ENCODE measurements at places on chromosomes 11 and 22.

DNA sequence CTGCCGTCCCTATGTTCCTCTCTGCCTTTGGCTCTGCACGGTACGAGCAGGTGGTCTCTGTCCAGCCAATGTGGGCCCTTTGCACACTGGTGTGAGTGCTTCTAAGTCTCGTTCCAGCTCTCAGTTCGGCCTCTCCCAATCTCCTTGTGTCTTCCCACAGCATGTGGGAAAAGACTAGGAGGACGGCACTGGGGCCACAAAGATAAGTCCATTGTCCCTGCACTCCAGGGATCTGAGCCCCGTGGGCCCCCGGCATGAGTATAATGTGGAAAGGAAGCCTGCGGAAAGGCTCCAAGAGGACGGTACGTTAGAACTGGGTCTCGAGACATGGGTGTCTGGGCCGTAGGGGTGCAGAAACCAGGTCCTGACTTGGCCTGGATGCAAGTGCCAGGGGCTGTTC lies 16.4 kb downstream of the MYEOV start:
- no peak overlapping the region for H3K4me3 ChIP-seq
- H3K27me3 ChIP-seq, result no peaks in the 10 kb centered on the region
- no peaks in the 10 kb centered on the region for H3K36me3 ChIP-seq

- no peaks in the 10 kb centered on the region for H3K36me3 ChIP-seq
- DNase-seq, result no peak
- no peak overlapping the region for H3K27ac ChIP-seq
- H3K4me3 ChIP-seq, result no peak overlapping the region
- peaks cover 5% of the 10 kb centered on the region for H3K4me1 ChIP-seq
- peaks cover under 1% of the 10 kb centered on the region for H3K27me3 ChIP-seq
Measured at GRCh38 chr11:124832571-124832970, 32.4 kb upstream of the MSANTD2 start.

- DNase-seq, result peak; percentile 5
- no peaks in the 10 kb centered on the region for H3K27me3 ChIP-seq
- H3K27ac ChIP-seq, result no peak overlapping the region
- H3K4me1 ChIP-seq, result no peaks in the 10 kb centered on the region
- no peak overlapping the region for H3K4me3 ChIP-seq
Measured at GRCh38 chr11:112455791-112456190, 195.1 kb upstream of the PLET1 start.

DNA sequence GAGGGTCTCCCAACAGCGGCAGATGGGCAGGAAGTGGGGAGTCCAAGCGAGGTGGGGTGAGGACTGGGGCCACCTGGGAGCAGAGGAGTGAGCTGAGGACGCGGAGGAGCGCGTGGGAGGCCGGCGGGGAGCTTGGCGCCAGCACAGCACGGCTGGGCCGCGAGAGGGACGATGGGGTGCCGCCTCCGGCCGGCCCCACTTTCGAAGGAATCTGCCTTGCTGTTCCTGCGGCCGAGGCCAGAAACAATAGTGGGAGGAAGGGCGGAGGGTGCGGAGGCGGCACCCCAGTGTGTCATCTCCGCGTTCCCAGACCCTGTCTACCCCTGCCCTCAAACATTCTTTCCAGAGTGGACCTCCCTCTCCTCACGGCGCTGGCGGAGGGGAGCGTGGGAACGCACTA lies 5.5 kb downstream of the INS start:
- H3K4me1 ChIP-seq, result peaks cover 49% of the 10 kb centered on the region
- H3K36me3 ChIP-seq, result no peaks in the 10 kb centered on the region
- H3K27ac ChIP-seq, result no peak overlapping the region
- H3K27me3 ChIP-seq, result no peaks in the 10 kb centered on the region

DNA sequence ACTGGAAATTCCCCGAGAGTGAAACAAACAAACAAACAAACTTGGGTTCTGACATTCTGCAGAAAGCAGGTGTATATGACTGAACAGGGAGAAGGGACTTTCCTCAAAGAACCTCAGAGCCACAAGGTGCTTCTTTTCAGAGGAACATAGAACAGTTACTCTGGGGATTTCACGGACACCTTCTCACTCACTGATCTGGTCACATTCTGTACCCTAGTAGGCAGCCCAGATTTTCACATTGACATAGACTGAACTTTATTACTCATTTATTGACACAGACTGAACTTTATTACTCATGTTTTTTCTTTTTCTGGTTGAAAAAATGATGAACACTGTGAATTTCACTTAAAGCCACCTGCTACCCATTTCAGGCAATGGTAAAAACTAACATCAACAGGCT lies 263.0 kb downstream of the OPCML start:
- H3K27me3 ChIP-seq, result no peaks in the 10 kb centered on the region
- H3K36me3 ChIP-seq, result no peaks in the 10 kb centered on the region
- H3K4me1 ChIP-seq, result no peaks in the 10 kb centered on the region
- no peak overlapping the region for H3K4me3 ChIP-seq
- no peak for DNase-seq
- H3K27ac ChIP-seq, result no peak overlapping the region

- no peaks in the 10 kb centered on the region for H3K4me1 ChIP-seq
- H3K27me3 ChIP-seq, result peaks cover 2% of the 10 kb centered on the region
- DNase-seq, result no peak
- no peak overlapping the region for H3K4me3 ChIP-seq
- H3K36me3 ChIP-seq, result no peaks in the 10 kb centered on the region
Measured at GRCh38 chr22:16912281-16912680, 87.1 kb upstream of the XKR3 start.

GRCh38 chr22:37979782-37980181 lies 4.6 kb downstream of the SOX10 start:
- H3K4me1 ChIP-seq, result peaks cover 2% of the 10 kb centered on the region
- H3K27ac ChIP-seq, result no peak overlapping the region
- peaks cover 27% of the 10 kb centered on the region for H3K27me3 ChIP-seq

- no peak overlapping the region for H3K27ac ChIP-seq
- DNase-seq, result peak; percentile 66
- H3K4me3 ChIP-seq, result no peak overlapping the region
Measured at GRCh38 chr11:13189561-13190426, 87.8 kb upstream of the BMAL1 start.

- no peak overlapping the region for H3K4me3 ChIP-seq
- no peak overlapping the region for H3K27ac ChIP-seq
- no peaks in the 10 kb centered on the region for H3K27me3 ChIP-seq
- peaks cover 2% of the 10 kb centered on the region for H3K4me1 ChIP-seq
- H3K36me3 ChIP-seq, result peaks cover 13% of the 10 kb centered on the region
Measured at GRCh38 chr22:46629291-46629690, 9.1 kb downstream of the GRAMD4 start.

DNA sequence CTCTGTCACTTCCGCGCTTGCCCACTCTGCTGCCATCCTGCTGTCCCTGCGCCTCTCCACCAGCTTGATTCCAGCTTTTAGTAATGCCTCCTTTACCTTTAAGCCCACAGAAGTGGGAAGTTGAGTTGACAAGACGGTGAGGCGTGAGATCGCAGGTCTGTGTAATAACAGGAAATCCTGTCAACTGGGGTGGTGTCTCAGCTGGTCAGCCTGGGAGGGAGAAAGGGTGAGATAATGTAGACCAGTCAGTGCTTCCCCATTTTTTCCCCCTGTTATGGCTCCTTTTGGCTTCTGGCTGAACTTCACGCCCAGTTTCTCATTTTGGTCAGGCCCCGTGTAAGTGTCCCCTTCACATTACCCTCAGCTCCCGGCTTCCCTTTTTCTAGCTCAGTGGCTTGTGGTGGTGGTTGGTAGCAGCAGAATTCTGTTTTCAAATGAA lies 98.9 kb downstream of the TRAF6 start:
- H3K4me3 ChIP-seq, result no peak overlapping the region
- H3K27ac ChIP-seq, result no peak overlapping the region
- peak; percentile 51 for DNase-seq

- no peaks in the 10 kb centered on the region for H3K27me3 ChIP-seq
- H3K27ac ChIP-seq, result peak overlapping the region; percentile 94
- H3K4me3 ChIP-seq, result peak overlapping the region; percentile 80
- H3K36me3 ChIP-seq, result no peaks in the 10 kb centered on the region
- peak; percentile 82 for DNase-seq
Measured at GRCh38 chr11:32894149-32894827, 1.7 kb downstream of the QSER1 start.

GRCh38 chr11:19259487-19260345 lies 19.0 kb upstream of the E2F8 start:
- no peaks in the 10 kb centered on the region for H3K4me1 ChIP-seq
- no peak overlapping the region for H3K27ac ChIP-seq
- no peak overlapping the region for H3K4me3 ChIP-seq

- H3K4me1 ChIP-seq, result peaks cover 58% of the 10 kb centered on the region
- H3K27ac ChIP-seq, result peak overlapping the region; percentile 45
- no peaks in the 10 kb centered on the region for H3K27me3 ChIP-seq
- H3K36me3 ChIP-seq, result peaks cover 7% of the 10 kb centered on the region
- DNase-seq, result no peak
- no peak overlapping the region for H3K4me3 ChIP-seq
Measured at GRCh38 chr11:8773916-8774539, 91.4 kb downstream of the RPL27A start.

GRCh38 chr11:128407962-128408361 lies 179.4 kb downstream of the ETS1 start:
- no peaks in the 10 kb centered on the region for H3K27me3 ChIP-seq
- DNase-seq, result no peak
- no peaks in the 10 kb centered on the region for H3K4me1 ChIP-seq

DNA sequence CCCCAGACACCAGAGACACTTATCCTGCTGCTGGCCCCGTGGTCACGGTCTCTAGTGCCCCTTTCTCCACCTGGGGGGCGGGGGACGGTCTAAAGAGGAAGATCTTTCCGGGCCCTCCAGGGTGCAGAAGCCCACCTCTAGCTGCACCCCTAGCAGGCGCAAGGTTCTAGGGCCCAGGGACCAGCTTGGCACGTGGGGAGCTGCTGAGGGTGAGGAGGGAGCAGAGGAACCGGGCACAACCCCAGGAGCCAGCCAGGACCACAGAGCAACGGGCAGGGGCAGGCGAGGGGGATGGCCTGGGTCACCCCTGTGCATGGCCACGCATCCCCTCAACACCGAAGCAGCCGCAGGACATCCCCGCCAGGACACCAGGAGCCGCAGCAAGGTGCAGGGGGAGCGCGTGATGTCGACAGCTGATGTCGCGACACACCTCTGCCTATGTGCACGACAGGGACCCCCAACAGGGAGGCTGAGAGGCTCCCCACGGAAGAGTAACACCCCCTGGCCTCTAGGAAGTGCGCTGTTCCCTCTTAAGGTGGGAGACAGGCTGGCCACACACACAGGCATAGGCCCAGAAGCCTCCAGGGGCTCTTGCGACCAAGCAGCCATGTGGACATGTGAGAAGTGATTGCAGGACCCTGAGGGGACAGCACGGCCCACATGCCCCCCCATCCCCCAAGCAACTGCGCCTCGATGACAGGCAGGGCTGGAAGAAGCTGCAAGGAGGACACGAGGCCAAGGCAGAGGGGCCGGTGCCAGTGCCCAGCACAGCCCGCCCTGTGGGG lies 5.1 kb downstream of the LRFN4 start:
- no peak overlapping the region for H3K4me3 ChIP-seq
- H3K27ac ChIP-seq, result no peak overlapping the region
- no peaks in the 10 kb centered on the region for H3K27me3 ChIP-seq
- H3K36me3 ChIP-seq, result peaks cover 28% of the 10 kb centered on the region

DNA sequence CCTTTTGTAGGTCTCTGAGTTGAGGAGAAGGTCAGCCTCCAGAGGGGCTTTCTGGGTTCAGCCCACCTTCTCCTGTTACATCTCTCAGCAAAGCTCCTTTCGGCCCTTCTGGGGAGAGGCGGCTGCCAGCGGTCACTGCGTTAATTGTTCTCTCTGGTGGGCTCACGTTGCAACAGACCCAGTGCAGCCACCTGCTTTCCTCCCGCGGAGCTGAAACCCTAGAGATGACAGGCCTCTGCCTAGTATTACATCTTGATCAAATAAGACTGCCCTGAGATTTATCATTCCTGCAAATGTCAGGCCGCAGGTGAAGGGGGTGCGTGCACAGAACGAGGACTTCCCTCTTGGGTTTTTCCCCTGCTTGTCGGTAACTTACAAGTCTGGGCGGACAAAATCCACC lies 43.2 kb upstream of the CREB3L1 start:
- H3K4me1 ChIP-seq, result peaks cover 26% of the 10 kb centered on the region
- H3K4me3 ChIP-seq, result no peak overlapping the region
- no peaks in the 10 kb centered on the region for H3K36me3 ChIP-seq
- peaks cover 29% of the 10 kb centered on the region for H3K27me3 ChIP-seq
- H3K27ac ChIP-seq, result no peak overlapping the region
- DNase-seq, result no peak

GRCh38 chr11:11294551-11294855 lies 58.5 kb downstream of the CSNK2A3 start:
- H3K27ac ChIP-seq, result no peak overlapping the region
- no peaks in the 10 kb centered on the region for H3K27me3 ChIP-seq
- H3K4me3 ChIP-seq, result no peak overlapping the region

DNA sequence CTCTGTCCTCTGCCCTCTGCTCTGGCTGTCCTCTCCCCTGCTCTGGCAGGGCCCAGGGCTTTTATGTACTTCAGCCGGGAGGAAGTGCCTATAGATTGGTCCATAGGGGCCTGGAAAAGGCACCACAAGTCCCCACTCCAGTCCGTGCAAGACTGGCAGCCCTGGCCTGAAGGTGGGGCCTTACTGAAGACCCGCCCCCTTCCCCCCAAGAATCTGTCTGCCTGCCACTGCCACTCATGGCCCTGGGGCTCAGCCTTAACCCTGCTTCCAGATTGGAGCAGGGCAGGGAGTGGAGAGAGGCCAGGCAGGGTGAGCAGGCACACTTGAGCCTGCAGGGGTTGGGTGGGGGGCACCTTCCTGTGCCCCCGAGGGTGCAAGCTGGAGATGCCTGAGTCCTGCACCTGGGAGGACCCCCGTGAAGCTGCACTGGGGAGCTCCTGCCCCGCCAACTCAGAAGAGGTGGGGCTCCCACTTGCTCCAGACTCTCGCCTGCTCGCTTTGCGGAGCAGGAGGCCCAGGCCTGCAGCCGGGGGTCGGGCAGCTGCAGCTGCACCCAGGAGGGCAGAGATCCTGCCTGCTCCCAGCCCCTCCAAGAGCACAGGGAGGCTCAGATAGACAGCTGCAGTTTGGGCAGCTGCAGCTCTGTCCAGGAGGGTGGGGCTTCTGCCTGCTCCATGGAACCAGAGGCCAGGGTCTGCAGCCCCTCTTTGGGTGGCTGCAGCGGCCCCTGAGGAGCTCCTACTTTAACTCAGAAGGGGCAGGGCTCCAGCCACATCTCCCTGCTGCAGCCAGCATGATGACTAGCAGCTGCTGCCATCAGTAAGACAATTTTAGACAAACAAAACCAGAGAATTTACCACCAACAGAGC lies 51.0 kb upstream of the SC5D start:
- no peaks in the 10 kb centered on the region for H3K36me3 ChIP-seq
- peaks cover 32% of the 10 kb centered on the region for H3K4me1 ChIP-seq
- peak overlapping the region; percentile 81 for H3K27ac ChIP-seq
- DNase-seq, result peak; percentile 81
- no peak overlapping the region for H3K4me3 ChIP-seq
- H3K27me3 ChIP-seq, result no peaks in the 10 kb centered on the region
